ENCODE measurements at places on chromosomes 11 and 22.

DNA sequence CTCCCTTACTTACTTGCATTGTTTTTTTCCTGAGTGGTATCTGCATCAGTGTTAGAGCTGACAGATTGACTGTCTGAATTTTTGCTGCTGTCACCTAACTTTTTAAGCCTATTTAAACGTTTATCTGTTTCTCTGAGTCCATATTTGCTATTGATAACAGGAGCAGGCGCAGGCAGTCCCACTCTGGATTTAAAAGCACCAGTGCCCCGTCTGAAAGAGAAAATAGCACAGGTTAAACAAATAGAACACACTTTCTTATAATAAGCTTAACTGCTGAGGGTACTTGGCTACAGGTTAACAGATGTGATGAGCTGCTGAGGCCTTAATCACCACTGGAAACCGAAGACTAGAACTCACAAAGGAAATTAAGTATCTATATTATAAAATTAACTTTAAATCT, 45.8 kb upstream of the CHKA start:
- DNase-seq, result no peak

- DNase-seq, result no peak
Measured at GRCh38 chr22:23045461-23045860, 24.9 kb upstream of the GNAZ start.

- no peak for DNase-seq
Measured at GRCh38 chr22:35972559-35972958, 56.1 kb downstream of the RBFOX2 start.

GRCh38 chr11:120625565-120625964, 114.0 kb downstream of the GRIK4 start:
- DNase-seq, result no peak

DNA sequence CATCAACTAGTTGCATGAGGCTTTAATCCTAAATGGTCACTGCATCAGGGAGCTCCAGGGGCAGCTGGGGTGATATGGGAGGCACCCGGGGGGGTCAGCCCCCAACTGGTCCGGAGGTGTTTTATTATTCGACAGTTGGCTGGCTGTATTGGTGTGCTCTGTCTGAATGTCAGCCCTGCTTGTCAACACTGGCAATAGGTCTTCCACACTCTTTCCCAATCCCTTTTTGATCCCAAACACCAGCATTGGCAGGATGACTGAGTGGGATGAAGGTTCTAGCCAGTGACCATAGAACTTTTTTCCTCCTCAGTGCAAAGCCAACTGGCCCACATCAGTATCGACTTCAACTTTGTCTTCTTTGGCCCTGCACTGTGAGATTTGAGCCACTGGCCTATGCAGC, 8.9 kb upstream of the LDLRAD3 start:
- no peak for DNase-seq

GRCh38 chr11:62560566-62561103, 13.1 kb downstream of the EEF1G start:
- peak; percentile 94 for DNase-seq

DNA sequence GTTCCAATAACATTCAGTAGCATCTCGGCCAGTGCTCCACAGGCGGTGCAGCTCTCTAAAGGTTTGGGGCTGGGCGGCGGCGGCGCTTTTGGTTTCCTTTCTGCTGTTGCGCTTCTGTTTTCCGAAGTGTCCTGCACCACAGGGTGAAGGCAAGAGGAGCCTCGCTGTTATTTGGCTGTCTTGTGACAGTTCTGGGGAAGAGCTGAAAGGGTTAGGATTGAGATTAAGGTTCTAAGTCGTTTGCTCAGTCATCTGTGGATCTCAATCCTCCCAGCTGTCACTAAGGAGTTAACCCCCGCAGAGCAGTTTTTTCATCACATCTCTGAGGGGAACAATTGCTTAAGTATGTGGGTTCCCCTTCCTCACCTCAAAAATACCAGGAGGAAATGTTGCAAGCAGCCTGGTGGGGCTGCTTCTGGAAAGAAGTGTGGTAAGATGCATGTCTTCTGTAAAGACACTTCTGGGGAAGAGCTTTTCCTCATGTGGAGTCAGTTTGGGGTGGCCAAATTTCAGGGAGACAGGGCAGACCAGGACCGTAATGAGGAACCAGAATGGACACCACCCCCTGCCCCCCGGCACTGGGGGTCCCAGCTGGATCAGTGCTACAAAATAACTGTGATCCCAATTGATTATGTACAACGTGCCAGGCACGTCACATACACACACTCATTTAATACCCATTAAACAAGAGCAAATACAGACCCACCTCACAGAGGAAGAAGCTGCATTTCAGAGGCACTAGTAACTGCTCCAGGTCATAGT, 14.2 kb downstream of the TMEM121B start:
- no peak for DNase-seq

DNA sequence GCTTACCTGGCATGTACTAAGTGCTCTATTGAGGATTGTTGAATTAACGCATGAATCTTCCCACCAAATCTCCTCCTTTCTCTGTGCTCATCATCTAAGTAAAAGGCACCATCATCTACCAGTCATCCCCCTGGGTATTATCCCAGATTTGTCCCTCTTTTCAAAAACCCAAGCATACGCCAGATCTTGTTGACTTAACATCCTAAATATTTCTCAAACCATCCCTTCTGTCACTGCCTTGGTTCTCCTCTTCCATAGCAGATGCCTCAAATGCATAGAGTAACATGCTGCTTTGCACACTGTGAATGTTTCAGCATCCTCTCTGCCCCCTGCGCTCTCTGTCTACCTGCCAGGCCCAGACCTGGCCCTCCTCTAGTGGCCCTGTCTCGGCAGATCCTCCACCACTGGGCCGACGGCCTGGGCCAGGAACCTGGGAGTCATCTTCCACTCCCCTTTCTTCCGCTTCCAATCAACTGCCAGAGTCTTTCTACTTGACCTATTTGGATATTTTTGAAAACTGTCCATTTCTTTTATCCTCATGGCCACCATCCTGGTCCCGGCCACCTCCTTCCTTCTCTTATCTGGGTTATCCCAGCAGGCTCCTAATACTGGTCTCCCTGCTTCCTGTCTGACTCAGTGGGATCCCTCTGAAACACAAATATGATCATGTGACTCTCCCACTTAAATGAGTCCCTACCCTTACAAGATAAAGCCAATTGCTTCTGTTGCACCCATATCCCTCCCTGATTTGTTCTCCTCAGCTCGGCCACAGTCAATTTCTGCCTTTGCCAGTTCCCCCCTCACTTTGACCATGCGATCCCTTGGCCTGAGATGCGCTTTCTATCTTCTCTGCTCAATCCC, 3.4 kb upstream of the TAB1 start:
- no peak for DNase-seq

DNA sequence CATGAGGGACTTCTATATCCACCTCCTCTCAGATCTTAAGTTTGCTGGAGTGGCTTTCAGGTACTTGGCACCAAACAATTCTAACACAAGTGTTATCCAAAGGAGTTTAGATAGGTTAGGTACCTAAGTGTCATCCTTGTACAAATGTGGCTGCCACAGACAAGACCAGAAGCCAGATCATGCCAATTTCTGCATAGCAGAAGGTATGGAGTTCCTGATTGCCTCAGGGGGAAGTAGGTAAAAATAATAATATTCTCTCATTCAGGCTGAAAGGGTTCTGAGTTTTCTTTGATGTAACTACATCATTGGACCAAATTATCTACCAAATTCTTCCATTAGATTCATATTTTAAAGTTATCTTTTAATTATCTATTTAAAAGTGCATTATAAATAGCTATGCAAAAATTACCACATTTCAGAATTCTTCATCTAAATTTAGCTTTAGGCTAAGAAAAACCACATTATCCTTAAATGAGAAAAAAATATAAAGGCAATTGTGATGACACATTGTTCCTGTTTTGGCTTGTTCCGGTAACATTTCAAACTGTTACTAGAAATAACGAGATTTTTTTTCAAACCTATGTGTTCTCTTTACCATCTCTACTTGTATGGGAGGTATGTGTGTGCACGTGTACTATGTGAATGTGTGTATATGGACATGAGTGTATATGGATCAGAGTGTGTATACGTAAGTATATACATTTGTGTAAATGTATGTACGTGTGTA, 66.2 kb upstream of the POU2AF2 start:
- DNase-seq, result no peak

- DNase-seq, result no peak
Measured at GRCh38 chr11:93490996-93491618, 52.1 kb downstream of the SMCO4 start.

All from amniotic stem cell (primary cell).